ENCODE measurements at places on chromosomes 7 and 10.

- DNase-seq = peak; percentile 33
Observed at GRCh38 chr7:5214236-5214635, 24.2 kb downstream of the WIPI2 start.

GRCh38 chr10:86170255-86171108 is 196.1 kb downstream of the GRID1 start:
- no peak for DNase-seq

DNA sequence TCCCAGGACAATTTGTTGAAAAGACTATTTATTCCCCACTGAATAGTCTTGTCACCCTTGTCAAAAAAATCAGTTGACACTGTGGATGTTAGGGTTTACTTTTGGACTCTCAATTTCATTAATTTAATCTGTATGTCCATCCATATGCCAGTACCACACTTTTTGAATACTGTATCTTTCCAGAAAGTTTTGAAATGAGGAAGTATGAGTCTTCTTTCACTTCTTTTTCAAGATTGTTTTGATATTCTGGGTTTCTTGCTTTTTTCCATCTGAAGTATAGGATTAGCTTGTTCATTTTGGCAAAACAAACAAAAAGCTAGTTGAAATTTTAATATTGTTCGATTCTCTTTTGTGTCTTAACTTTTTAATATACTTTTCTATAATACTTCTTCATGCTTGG is 21.7 kb downstream of the KLHDC10 start:
- no peak for DNase-seq

DNA sequence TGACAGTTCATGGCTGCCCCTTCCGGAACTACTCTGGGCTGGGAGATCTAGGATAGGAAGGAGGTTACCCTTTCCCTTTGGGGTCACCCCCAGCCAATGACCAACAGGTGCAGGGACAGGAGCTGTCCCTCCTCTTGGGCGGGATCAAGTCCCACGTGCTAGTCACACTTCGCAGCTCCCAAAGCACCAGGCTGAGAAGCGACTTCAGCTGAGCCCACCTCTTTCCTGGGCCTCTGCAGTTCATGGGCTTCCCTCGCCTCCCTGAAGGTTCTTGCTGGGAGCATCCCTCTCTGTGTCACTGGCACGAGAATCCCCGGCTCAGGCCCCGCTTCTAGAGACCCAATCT is 115.5 kb downstream of the FAM53B start:
- no peak for DNase-seq

DNA sequence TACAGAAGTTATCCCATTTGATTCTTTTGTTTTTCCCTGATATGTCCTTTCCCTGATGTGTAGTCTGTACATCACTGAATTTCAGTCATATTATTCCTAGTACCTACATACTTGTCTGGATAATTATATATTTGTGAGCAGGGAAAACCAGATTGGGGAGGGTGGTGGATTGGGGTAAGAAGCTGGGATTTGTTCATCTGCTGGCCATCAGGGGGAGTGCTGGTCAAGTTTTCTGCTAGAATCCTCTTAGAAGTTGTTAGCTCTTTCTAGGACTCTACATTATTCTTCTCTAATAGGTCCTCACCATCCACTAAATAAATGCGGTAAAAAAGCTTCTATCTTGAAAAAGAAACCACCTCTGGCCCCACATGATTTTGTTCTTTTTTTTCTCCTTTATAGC is 232.7 kb upstream of the TAC1 start:
- peak; percentile 64 for DNase-seq

All from islet precursor cell (in vitro differentiated cells).